ENCODE measurements at places on chromosomes 1 and 21.

DNA sequence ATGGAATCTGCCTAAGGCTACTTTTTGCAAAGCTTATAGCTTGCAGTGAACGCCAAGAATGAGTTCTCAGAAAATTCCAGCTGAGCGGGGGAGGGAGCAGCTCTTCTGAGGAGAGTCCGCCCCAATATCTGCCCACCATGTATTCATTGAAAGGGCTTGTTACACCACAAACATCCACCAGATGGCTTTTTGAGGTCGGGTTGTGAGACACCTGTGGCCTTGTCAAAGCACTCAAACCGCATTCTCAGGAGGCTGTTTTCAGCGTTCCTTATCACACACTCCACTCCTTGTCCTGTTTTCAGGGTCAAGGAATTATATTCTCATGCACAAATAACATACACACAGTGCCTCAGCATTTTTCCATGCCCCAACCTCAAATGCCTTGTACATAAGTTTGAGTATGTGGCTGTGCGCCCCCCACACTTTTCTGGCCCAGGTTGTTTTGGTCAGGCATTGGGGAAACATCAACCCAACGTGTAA is 3.9 kb upstream of the C4BPB start:
- no peak for DNase-seq

DNA sequence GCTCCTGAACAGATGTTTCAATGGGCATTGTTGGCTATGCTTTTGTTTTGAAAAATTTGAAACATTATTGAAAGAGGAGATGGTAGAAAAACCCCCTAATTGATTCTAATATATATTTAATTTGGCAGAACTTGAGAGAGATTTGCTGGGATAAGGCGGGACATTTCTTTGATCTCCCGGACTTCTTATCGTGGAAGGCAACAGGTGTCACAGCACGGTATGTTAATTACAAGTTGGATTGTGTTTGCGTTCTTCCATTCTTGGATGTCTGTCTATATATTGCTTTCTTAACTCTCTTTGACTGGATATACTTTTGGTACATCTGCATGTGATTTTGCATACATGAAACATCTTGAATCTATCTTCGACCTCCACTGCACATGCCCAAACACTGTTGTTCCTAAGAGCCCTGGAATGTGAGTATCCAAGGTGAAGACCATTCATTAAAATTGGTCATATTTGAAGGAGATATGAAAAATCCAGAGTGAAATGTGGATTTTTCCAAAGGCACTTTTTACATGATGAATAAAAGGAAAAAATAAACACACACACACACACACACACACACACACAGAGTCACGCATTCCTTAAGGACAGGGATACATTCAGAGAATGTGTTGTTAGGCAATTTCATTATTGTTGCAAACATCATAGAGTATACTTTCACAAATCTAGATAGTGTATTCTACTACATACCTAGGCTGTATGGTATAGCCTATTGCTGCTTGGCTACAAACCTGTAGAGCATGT is 81.9 kb downstream of the FGGY start:
- DNase-seq, result no peak

GRCh38 chr1:6223617-6224016 is 12.1 kb downstream of the ICMT start:
- no peak for DNase-seq

DNA sequence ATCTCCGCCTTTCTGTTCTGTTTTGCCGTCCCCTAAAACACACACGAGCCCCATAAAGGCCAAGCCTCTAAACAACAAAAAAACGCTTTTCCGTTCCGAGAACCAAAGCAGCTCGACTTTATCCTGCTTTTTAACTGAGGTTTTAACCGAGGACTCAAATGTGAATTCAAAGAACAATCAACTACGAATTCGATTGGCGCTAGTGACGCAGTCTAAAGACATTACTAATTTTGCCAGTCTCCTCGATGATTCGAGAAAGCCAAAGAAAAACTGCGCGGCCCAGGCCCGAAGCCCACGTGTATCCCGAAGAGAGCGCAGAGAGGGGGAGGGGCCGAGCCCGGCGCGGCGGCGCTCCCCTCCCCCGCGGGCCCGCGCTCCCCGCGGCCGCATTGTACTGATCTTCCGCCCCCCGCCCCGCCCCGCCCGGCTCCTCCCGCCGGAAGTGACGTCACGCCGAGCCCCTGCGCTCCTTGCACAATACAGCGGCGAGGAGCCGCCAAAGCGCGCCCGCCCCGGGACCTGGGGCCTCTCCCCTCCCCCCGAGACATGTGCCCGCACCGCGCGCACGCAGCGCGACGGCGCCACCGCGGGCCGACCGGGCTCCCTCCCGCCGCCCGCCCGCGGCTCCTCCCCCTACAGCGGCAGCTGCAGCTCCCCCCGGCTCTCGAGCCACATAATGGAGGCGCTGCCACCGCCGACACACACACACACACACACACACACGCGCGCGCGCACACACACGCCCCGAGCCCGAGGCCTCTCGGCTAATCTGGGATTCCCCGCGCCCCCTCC is 1.4 kb downstream of the HNRNPU start:
- no peak for DNase-seq

GRCh38 chr1:23908453-23909341 is 4.5 kb downstream of the CNR2 start:
- no peak for DNase-seq

GRCh38 chr1:95542936-95543335 is 308.9 kb downstream of the RWDD3 start:
- no peak for DNase-seq

- no peak for DNase-seq
Measured at GRCh38 chr1:93620841-93621210, 60.8 kb downstream of the BCAR3 start.

- DNase-seq, result no peak
Measured at GRCh38 chr1:12485231-12486058, 132.6 kb downstream of the DHRS3 start.
